ENCODE measurements at places on chromosomes 6 and 20. TPM values are rescaled to one million over a fixed set of nuclear protein-coding genes. Genes with fewer than 3 reads are reported as not detected.

Gene BCL2L1
- polyA plus RNA-seq = 115 TPM

DNA sequence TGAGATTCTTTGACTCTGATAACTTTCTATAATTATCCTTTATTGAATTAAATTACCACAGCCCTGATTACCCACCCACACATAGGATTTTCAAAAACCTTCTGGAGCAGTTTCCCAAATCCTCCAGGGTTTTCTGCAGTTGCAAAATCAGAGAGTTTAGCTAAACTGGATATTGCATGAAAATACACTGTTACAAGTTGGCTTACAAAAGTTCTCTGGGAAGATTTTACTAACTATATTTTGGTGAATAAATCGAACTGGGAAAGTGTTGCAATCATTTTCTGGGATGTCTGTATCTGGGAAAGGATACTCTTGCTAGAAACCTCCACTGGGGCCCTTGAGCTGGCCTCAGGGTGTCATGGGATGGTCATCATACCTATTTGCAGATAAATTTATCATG lies 97.6 kb upstream of the STMND1 start:
- no peak for DNase-seq

Gene CAGE1
- 0.03 TPM for polyA plus RNA-seq

Gene SMLR1
- not detected for polyA plus RNA-seq

Gene CCM2L
- polyA plus RNA-seq = not detected

GRCh38 chr20:1912053-1912452 lies 16.8 kb downstream of the SIRPA start:
- DNase-seq = peak; percentile 43

Gene MICB
- polyA plus RNA-seq = 15.6 TPM

Gene EDN1
- 27.5 TPM for polyA plus RNA-seq

GRCh38 chr6:148671085-148671484 lies 75.7 kb upstream of the UST start:
- no peak for DNase-seq

GRCh38 chr6:74333406-74333805 lies 637.4 kb downstream of the CD109 start:
- no peak for DNase-seq

GRCh38 chr20:57481281-57481711 lies 43.6 kb downstream of the CTCFL start:
- no peak for DNase-seq

Gene CGA
- not detected for polyA plus RNA-seq

Gene DLL1
- polyA plus RNA-seq = 11.3 TPM

DNA sequence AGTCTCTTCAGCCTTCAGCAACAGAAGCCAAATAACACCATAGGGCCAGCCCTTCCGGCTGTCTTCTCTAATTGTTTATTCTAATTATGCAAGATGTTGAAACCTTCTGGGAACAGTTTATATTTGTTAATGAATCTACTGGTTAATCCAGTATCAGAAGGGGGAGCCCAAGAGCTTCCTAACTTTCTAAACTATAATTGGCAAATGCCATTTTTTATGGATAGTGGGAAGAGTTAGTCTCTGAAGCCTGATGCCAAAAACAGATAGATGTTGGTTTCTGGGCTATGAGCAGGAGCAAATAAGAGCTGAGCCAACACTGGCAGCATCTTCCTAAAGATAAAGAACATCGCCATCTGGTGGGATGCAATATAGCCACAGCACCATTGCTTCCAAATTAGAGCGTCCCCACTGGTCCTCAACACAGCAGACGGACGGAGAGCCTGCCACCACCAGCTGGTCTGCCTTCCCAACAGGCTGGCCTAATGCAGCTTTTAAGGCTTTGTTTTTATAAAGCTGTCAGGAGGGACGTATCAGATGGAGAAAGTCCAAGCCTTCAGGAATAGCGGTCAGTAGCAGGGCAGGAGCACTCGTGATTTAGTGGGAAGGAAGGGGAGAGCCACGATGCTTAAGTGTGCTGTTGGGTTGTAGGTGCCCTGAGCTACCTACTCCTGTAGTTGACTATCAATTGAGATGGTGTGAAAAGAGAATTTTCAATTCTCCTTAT lies 118.8 kb downstream of the RALGAPA2 start:
- peak; percentile 2 for DNase-seq

Gene GSTA1
- not detected for polyA plus RNA-seq

DNA sequence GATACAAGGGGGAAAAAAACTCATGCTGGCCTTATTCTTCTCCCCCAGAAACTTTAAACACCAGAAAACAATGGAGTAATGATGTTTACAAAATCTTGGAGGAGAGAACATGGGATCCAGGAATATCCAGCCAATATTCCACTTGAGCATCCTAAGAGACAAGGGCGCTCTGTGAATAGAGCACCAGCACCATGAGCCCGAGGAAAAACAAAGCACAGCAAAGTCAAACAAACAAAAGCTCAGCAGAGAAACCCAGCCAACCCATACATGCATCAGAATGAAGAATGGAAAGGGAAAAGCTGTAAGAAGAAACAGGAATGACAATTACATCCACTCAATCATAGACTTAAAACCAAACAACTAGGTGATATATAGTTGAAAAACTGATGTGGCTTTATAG lies 4.6 kb upstream of the NAA20 start:
- DNase-seq = no peak

Gene IMPG1
- not detected for polyA plus RNA-seq

DNA sequence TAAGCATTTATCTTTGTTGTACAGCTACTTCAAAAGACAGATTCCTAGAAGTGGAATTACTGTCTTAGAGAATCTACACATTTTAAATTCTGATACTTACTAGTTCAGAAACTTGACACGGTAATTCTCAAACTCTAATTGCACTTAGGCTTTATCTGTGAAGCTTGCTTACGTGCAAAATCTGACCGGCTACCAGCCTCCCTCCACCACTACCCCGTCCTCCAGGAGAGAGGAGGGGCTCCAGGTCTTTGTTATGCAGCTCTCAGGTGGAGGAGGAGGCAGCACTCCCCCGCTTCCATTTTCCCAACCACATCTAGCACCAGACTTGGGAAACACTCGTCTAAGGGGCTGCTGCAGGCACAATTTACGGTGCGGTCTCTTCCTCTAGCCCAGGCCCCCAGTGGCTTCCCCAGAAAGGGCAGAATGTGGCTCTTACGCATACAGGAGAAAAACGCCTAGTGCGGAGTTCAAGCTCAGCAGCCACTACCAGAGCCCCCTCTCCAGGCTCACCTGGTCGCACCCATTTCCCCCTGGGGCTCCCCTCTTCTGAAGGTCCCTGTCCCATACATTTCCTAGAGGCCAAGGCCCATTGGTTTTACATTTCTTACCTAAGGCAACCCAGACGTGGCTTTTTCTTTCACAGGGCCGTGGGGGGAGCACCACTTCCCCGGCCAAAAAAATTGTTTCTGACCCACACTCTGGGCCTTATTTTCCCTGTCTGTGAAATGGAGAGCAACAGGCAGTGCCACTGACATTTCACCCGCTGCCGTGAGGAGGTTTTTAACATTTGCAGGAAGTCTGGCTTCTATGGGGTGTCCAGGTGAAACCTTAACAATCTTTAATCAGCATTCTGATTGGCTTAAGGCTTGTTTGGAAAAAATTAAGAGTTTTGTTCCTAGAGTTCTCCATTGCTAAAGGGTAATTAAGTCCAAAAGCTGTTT lies 1.6 kb upstream of the TGIF2 start:
- DNase-seq = no peak

DNA sequence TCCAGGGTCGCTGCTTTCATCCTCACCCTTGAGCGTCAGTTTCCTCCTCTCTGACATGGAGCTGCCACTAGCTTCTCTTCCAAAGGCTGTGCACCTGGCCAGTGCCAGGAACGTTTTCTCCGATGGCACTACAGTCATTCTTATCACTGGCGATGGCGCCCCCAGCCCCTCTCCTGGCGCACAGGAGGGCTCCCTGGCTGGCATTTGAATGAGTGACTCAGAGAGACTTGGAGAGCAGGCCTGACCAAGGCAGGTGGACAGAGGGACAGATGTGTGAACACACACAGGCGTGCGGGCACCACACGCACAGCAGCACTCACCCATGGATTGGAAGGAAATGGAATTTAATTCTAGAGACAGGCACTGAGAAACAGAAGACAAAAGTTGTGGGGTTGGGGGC lies 77.6 kb downstream of the SRC start:
- no peak for DNase-seq

Gene CRISP3
- not detected for polyA plus RNA-seq

Gene POFUT1
- 16.8 TPM for polyA plus RNA-seq

DNA sequence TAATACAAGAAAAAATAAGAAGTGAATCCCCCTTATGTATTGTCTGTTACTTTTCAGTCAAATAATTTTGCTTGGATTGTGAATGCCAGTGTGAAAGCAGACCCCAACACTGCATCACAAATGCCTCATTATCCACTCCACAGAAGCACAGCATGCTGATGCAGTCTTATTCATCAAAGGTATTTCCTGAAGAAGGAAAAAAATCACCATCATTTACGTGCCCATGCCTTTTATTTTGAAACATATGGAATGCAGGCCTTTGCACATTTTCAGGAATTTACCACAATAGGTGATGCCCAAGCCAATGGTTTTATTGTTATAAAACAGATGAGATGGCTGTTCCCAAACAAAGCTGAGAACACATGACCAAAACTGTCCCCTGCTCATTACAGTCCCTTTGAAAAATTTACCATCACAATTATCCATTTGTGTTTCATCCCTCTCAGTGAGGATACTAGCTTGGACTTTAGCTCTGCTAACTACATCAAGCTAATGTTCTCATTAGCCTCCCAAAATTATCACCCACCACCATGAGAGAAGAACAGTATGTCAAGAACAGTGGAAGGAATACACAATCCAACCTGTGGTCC lies 180.6 kb upstream of the HTR1E start:
- no peak for DNase-seq

Gene ID4
- polyA plus RNA-seq = not detected

- no peak for DNase-seq
These were observed 652.5 kb upstream of the EPHA7 start for GRCh38 chr6:94071835-94072234.

DNA sequence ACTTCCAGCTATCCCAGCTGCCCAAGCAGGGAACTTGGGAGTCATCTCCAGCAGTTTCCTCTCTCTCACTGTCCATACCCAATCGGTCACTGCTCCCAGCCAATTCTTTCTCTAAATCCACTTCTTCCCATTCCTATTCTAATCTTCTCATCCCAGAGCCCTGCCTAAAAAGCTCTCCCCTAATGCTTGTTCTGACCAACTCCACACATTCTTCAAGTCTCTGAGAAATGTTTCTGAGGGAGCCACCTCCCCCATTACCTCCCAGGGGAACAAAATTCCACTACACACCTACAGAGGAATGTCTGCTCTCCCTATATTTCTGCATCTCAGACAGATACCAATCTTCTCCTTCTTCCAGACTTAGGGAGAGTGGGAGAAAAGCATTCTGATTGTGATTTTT lies 14.0 kb downstream of the SLC17A4 start:
- no peak for DNase-seq

DNA sequence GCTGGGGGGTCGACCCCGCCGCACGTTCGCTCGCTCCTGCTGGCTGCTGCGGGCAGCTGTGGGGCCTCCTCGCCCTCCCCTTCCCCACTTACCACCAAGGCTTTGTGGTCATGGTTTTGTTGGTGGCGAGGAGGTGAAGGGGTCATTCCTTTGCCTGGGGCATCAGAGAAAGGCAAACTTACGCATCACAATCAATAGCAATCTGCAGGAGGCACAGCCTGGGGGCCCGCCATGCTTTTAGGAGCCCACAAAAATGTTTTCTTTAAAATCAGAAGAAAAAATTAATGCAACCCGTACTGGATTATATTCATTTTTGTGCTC lies 137.0 kb downstream of the IMPG1 start:
- no peak for DNase-seq

Gene LY6G6C
- polyA plus RNA-seq = 0.28 TPM

DNA sequence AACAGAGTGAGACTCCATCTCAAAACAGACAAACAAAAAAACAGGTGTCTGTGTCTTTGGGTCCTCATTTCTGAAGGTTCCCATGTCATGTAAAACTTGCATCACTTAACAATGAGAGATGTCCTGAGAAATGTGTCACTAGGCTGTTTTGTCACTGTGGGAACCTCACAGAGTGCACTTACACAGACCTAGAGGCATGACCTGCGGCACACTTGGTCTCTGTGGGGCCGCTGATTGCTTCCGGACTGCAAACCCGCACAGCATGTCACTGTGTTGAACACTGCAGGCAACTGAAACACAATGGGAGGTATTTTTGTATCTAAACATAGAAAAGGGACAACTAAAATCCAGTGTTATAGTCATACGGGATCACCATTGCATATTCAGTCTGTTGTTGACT lies 42.3 kb upstream of the TMEM181 start:
- DNase-seq = no peak

GRCh38 chr6:81326881-81327561 lies 425.5 kb downstream of the TENT5A start:
- DNase-seq = no peak

Gene RHAG
- polyA plus RNA-seq = not detected

- no peak for DNase-seq
These were observed 183.8 kb downstream of the PTPRK start for GRCh38 chr6:128336436-128337095.

Gene PRR18
- polyA plus RNA-seq = not detected

Gene SLC17A3
- polyA plus RNA-seq = not detected

DNA sequence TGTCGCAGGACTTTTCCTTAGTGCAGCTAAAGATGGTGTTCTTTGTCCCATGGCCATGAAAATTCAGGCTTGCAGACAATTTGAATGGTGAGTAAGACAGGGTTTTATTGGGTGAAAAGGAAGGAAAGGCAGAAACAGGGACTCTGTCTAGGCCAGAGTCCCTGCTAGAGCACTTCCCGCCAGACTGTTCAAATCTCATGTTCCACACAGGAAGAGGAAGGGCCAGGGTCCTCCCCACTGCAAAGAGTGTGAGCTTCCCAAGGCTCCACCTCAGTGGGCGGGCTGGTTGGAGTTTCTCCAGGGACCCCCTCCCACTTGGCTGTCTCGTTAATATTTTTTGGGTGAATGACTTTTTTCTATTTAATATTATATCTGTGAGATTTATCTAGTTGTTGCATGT lies 29.0 kb downstream of the COL19A1 start:
- no peak for DNase-seq

DNA sequence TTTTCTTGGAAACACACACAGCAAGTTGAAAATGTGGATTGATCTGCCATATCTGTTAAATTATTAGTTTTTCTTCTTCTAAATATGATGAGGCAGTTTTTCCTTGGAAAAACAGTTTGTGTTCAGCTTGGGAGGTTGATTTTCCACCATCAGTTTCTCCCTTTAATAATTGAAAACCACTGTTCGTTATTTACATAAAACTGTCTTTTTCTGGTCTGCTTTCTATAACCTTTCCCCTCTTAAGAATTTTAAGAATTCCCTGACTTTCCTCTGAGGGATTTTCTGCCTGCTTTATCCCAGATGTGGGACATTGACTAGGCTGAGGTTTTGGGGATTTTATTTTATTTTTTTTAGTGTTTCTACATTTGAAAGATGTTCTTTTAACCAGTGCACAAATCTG lies 27.2 kb downstream of the DSE start:
- DNase-seq = no peak

DNA sequence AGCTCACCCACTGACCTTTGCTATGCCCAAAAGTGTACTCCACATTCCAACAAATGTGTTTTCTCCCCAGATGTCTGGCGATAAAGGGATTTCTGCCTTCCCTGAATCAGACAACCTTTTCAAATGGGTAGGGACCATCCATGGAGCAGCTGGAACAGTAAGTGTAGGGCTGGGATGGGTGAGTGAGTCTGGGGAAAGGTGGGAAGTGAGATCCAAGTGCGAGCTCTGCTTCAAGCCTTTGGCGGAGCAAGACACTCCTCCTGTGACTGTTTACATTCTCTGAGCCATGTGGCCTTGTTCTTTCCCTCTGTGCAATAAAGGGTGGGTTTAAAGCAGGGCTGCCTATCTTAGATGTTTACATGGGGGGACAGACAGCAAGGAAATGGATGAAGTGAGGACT lies 1.9 kb downstream of the UBE2C start:
- DNase-seq = no peak

GRCh38 chr6:12148841-12149240 lies 136.7 kb downstream of the HIVEP1 start:
- DNase-seq = no peak
